ENCODE measurements at places on chromosomes 7 and 10. TPM values are rescaled to one million over a fixed set of nuclear protein-coding genes. Genes with fewer than 3 reads are reported as not detected.

- DNase-seq, result no peak
These were observed 129.6 kb downstream of the NPSR1 start for GRCh38 chr7:34787586-34787985.

- DNase-seq, result no peak
These were observed 169.5 kb upstream of the PFKP start for GRCh38 chr10:2897619-2898508.

- DNase-seq, result no peak
These were observed 8.1 kb downstream of the GLCCI1 start for GRCh38 chr7:7976677-7977076.

DNA sequence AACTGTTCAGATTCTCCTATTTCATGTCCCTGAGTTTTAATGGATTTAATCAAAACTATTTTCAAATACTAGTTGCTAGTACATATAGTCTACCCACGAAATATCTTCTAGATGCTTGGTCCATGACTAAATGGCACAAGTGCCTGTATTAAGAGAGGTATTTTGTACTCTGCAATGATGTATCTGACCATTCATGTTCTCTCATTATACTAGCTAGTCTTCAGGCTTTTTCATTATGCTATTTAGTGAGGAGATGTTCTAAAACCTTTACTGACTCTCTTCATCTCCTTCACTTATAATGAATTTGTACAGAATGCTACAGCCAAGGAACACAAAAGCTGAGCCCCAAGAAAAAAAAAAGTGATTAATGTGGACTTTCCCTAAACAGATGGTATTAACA is 222.5 kb downstream of the AHR start:
- no peak for DNase-seq

CUZD1 gene
- 2,052 TPM for polyA plus RNA-seq

GRCh38 chr7:131501930-131502685 is 54.3 kb downstream of the PODXL start:
- no peak for DNase-seq

GRCh38 chr7:55437375-55437774 is 72.2 kb downstream of the LANCL2 start:
- no peak for DNase-seq

- DNase-seq, result no peak
These were observed 24.8 kb upstream of the ZNF800 start for GRCh38 chr7:127417346-127417745.

DNA sequence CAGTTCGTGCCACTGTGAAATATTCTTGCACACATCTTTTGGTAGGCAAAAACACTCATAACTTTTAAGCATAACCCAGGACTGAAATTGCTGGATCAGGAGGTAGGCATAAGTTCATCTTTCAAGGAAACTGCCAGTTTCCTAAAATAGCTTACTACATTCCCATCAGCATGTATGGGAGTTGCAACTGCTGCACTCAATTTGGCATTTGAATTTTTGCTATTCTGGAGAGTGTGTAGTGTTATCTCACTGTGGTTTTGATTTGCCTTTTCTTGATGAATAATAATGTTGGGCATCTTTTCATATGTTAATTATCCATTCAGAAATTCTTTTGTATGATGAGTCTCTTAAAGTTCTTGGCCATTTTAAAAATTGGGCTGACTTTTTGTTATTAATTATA is 95.2 kb downstream of the ORC5 start:
- no peak for DNase-seq

- no peak for DNase-seq
These were observed 12.2 kb downstream of the PDZD8 start for GRCh38 chr10:117363028-117363427.

- no peak for DNase-seq
These were observed 1.7 kb upstream of the VENTX start for GRCh38 chr10:133235932-133236331.

- DNase-seq, result no peak
These were observed 19.9 kb upstream of the MACROH2A2 start for GRCh38 chr10:70032667-70033289.

OR2A7 gene
- 1.3 TPM for polyA plus RNA-seq

RPEL1 gene
- not detected for polyA plus RNA-seq

CCL24 gene
- not detected for polyA plus RNA-seq

GRCh38 chr10:110547139-110547761 is 20.2 kb upstream of the SMC3 start:
- DNase-seq, result no peak

DNA sequence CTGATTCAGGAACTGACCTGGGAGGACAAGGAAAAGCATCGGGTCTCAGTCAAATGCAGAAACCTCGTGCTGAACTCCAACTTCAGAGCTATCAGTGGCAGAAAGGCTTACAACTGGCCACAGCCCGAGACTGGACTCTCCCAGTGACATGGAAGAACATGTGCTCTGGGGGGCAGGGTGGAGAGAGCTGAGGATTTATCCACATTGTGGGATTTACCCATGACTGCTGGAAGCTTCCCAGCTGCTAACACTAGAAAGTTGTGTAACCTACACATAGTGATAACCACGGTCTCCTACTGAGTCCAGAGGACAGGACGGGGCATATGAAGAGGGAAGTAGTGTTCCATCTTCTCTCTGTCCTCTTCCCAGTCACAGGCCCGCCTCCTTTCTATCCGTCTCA is 103.4 kb downstream of the ITIH5 start:
- peak; percentile 46 for DNase-seq

- no peak for DNase-seq
These were observed 48.8 kb downstream of the SH3PXD2A start for GRCh38 chr10:103806395-103807187.

OR13A1 gene
- polyA plus RNA-seq, result 0.19 TPM

DNA sequence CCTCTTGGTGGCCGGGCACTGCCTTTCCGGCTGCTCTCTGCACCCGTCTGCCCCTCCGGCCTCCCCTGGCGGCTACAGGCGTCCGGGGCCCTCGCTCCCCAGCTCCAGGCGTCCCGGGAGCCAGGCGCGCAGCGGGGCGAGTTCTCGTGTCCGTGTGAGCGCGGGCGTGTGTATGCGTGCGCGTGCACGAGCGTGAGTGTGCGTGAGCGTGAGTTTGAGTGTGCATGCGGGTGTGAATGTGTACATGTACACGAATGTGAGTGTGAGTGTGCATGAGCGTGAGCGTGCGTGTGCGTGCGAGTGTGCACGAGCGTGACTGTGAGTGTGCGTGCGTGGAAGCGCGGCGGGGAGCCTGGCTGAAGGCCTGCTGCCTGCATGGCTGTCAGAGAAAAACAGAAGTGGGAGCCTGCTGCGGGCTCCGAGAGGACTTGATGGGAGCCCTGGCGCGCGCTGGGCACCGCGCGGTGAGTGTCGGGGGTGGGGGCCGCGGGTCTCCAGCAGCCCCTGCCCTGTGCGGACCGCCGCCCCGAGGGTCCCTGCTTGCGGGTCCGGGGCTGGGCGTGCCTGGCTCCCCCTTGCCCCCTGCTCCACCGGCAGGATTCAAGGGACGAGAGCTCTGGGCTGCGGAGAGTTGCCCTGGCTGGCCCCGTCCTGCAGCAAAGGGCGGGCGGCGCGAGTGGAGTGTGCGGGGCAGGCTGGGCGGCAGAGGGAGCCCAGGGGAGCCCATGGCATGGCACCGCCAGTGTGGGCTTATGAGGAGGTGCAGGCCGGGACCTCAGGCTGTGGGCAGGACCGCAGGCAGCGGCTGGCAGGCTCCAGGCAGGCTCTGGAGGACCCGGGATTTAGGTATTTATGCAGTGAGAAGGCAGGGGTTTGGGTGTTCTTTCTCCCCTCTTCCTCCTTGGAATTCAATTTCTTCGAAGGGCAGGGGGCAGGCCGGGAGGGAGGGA is 75.8 kb upstream of the EN2 start:
- no peak for DNase-seq

DNA sequence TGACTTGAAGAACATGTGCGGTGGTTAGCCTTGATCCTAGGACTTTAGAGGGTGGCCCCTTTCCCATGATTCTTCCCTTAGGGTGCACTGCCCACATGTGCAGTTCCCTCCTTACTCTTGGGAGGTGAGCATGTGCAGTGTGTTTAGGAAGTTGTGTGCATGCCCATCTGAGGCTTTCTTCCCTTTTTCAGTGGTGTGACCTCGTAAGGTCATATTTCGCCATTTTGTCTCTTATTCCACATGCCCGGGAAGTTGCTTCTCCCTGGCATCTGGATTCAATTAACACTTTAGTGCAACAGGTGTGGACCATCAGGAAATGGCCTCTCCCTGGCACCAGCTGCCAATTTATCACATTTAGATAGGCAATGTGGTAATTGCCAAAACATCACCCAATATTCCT is 380.6 kb upstream of the VSTM2A start:
- no peak for DNase-seq

TRIM50 gene
- polyA plus RNA-seq, result 31.7 TPM

DNA sequence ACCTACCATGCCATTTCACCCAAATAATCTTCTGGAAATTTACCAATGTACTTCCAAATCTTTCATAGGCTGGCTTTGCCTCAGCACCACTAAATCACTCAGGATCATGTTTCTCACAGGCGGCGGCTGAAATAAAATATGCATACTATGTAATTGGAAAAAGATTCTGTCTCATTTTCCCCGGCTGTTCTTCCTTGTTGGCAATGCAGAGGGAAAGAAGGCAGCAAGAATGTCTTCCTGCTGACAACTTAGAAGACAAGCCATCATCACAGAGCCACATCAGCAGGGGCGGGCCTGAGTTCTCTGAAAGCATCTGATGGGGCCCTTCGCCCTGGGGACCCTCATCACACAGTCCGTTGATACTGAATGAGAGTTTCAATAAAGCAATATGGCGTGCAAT is 39.2 kb upstream of the COL1A2 start:
- no peak for DNase-seq

- no peak for DNase-seq
These were observed 16.7 kb downstream of the GPRIN2 start for GRCh38 chr10:46539596-46540411.

ANXA8 gene
- polyA plus RNA-seq, result 0.33 TPM

GRCh38 chr7:141674171-141674671 is 27.7 kb downstream of the DENND11 start:
- DNase-seq, result no peak

DNA sequence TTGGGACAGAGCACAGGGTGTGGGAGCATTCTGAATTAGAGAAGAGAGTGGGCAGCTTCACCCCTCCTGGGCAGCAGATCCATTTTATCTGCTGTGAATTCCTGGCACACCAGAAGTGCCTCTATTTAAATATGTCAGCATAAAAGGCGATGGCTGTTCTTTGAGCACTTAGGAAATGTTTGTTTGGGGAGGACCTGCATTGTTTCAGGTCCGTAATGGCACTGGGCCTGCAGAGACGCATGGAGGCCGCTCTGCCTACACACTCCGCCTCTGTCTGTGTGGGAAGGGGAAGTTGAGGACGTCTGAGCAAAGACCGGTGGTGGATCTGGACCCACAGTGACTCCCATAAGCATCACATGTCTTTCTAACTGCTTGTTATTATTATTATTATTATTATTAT is 253.2 kb downstream of the CAMK1D start:
- DNase-seq, result no peak

DNA sequence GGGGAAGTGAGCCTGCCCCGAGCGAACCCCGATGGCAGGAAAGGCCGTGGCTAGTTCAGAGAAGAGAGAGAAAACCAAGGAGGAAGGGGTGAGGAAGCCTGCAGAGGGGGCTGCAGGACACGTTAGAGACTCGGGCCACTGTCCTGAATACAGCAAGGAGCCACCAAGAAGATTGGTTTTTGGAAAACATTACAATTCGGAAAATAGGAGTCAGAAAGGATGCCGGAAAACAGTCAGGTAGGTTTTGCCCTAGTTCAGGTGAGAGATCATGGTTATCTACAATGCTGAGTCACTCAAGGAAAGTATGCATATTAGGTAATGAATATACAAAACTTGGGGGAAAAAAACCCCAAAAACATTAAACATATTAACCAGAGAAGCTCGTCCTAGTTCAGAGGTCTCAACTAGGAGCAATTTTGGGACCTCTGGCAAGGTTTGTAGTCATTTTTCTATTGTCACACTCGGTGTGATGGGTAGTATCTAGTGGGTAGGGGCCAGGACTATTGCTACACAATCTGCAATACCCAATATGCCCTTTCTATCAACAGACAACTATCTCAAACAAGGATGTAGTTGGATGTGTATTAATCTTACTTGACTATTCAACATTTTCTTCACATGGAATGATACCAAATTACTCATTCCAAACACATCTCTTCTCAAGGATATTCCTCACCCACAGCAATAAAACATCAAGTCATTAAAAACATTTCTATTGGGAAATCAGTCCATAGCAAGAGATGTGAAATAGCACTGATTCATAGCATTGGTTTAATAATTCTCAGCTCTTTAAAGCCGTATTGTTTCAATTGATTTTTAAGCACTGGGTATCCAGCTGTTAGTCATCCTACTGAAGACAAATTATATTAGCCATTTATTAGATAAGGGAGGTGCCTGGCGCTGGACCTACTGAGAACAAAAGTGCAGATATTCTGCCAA is 74.4 kb upstream of the RSU1 start:
- DNase-seq, result no peak

RHOBTB1 gene
- 8.1 TPM for polyA plus RNA-seq

GRCh38 chr7:28661826-28662595 is 249.7 kb downstream of the CREB5 start:
- no peak for DNase-seq

DNA sequence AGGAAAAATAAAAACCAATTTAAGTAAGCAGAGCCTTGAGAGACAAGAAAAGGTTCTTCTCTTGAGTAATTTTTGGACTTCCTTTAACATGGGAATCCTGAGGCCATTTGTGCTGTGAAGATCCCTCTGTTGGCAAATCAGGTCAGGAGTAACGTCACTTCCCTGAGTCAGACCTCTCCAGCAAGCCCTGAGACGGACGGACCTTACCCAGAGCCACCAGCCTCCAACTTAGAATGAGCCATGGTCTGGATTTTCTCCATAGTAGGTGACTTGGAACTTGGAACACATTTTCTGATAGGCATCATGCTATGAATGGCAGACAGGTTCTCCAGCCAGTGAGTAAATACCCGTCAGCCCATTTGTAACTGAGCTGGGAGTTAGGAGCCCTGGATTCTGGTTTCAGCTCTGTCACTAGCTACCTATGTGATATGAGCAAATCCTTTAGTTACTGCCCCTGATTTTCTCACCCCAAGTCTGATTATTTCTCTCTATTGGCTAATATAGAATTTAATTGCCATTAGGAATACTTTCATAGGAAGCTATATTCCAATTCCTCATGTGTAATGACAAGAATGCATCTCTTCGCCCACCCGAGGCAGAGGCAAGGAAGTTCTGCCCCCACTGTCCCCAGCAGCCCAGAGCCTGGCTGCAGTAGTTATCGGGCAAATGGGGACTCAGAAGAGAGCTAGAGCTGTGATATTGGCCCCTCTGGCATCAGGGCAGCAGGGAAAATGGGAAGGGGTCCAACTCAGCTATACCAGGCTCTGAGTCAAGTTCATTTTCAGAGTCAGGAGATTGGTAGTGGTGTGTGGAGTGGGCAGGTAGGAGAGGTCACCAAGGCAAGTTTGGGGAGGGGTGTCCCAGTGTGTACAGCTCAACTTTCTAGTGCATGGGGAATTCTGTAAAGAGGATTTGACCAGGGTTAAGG is 153.7 kb upstream of the AGK start:
- no peak for DNase-seq

GRCh38 chr7:25897261-25897782 is 254.7 kb upstream of the NFE2L3 start:
- DNase-seq, result no peak

ANK3 gene
- 7.7 TPM for polyA plus RNA-seq
